ENCODE measurements at places on chromosomes 16 and 17. TPM values are rescaled to one million over a fixed set of nuclear protein-coding genes. Genes with fewer than 3 reads are reported as not detected.
A peak's percentile ranks its signal among the peaks of the same experiment; 100 is the strongest.

- peaks cover 29% of the 10 kb centered on the region for H3K4me1 ChIP-seq
- H3K27ac ChIP-seq, result peak overlapping the region; percentile 70
- no peaks in the 10 kb centered on the region for H3K36me3 ChIP-seq
- H3K4me3 ChIP-seq, result peak overlapping the region; percentile 81
These were observed 637 bp downstream of the PLCG2 start for GRCh38 chr16:81779536-81780320.

Gene SDR42E2
- total RNA-seq, result 0.08 TPM

DNA sequence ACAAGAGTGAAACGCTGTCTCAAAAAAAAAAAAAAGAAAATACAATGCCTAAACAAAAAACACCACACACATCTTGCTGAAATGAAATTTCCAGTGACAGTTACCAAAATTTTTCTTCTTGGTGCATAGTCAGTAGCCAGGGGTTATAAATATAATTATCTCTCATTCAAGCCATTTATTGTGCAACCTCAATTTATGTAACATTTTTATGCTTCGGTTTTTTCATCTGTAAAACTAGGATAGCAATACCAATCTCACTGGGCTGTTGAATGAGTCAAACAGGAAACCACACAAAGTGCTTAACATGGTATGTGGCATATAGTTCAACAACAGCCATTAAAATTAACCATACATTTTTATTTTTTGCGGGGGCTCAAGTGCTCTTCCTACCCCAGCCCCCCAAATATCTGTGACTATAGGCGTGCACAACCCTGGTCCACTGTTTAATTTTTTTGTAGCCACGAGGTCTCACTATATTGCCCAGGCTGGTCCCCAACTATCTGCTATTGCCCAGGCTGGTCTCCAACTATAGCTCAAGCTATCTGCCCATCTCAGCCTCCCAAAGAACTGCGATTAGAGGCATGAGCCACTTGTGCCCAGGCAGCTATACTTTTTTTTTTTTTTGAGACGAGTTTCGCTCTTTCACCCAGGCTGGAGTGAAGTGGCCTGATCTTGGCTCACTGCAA, 2.6 kb downstream of the COG4 start:
- H3K27me3 ChIP-seq, result no peaks in the 10 kb centered on the region
- H3K27ac ChIP-seq, result no peak overlapping the region
- no peak overlapping the region for H3K4me3 ChIP-seq
- DNase-seq, result no peak
- peaks cover 32% of the 10 kb centered on the region for H3K36me3 ChIP-seq

DNA sequence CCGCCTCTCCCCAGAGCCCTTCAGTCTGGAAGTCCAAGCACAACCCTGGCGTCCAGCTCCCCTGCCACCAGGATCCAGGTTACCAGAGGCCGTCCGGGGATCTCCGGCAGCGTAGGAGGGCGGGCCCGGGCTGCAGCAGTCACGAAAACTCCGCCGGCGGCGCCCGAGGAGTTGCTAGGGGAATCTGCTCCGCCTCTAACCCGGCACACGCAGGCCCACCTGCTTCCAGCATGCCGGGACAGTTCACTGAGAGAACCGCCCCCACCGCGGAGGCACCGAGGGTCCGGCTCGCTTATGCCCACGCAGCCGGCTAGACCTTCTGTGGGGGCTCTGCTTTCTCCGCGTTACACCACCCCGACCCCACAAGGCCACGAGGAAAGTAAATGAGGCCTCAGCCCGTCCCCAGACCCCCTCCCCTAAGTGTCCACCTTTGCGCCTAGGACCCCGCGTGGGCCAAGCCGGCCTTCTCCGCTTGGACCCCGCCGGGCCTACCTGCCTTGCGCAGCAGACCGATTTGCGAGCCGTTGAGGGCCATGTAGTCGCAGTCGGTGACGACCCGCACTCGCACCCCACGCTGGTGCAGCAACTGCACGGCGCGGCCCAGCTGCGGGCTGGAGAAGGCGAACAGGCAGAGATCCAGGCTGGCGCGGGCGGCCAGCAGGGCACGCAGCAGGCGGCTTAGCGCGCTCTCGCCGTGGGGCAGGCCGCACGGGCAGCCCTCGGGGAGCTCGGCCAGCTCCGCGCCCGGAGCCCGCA, 587 bp downstream of the PLD6 start:
- peaks cover 58% of the 10 kb centered on the region for H3K4me1 ChIP-seq
- H3K27ac ChIP-seq, result peak overlapping the region; percentile 87
- no peaks in the 10 kb centered on the region for H3K27me3 ChIP-seq
- no peaks in the 10 kb centered on the region for H3K36me3 ChIP-seq
- DNase-seq, result peak; percentile 55

DNA sequence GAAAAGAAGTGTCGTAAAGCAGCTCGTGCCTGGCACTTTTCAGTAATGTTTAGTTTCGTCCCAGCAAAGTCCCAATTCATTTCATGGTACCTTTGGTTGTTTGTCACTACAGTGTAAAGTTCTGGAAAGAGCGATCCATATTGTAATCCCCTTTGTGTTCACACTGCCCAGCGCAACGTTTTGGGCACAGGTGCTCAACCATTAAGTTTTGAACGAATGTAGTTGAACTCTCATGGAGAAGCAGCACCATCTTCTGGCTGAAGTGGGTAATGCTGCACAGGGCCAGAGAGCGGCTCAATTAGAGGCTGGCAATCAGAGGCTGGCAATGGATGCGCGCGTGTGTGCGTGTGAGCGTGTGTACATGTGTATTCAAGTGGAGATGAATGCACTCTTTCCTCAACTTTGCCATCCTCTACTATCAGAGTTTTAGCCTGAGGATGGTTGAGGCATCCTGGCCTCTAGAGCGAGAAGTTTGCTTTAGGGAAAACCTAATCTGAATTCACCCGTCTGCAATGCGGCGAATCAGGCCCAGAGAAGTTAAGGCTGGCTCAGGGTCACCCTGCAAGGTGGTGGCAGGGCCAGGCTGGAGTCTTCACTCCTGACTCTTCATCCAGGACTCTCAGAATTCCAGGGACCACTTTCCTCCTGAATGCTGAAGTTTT, 29.9 kb downstream of the DYNLL2 start:
- H3K4me1 ChIP-seq, result no peaks in the 10 kb centered on the region
- H3K27ac ChIP-seq, result no peak overlapping the region
- DNase-seq, result peak; percentile 70
- peaks cover 30% of the 10 kb centered on the region for H3K27me3 ChIP-seq
- H3K4me3 ChIP-seq, result no peak overlapping the region

GRCh38 chr17:8952191-8952590, 13.3 kb downstream of the PIK3R5 start:
- H3K27me3 ChIP-seq, result peaks cover 47% of the 10 kb centered on the region
- no peak overlapping the region for H3K4me3 ChIP-seq
- no peak for DNase-seq
- H3K27ac ChIP-seq, result no peak overlapping the region

Gene WNT9B
- total RNA-seq, result 0.85 TPM

Gene TP53TG3C
- total RNA-seq, result 0.58 TPM

GRCh38 chr17:59498530-59499307, 66.7 kb upstream of the DHX40 start:
- DNase-seq, result no peak
- no peaks in the 10 kb centered on the region for H3K27me3 ChIP-seq
- peaks cover 7% of the 10 kb centered on the region for H3K4me1 ChIP-seq
- H3K27ac ChIP-seq, result no peak overlapping the region
- H3K4me3 ChIP-seq, result no peak overlapping the region

DNA sequence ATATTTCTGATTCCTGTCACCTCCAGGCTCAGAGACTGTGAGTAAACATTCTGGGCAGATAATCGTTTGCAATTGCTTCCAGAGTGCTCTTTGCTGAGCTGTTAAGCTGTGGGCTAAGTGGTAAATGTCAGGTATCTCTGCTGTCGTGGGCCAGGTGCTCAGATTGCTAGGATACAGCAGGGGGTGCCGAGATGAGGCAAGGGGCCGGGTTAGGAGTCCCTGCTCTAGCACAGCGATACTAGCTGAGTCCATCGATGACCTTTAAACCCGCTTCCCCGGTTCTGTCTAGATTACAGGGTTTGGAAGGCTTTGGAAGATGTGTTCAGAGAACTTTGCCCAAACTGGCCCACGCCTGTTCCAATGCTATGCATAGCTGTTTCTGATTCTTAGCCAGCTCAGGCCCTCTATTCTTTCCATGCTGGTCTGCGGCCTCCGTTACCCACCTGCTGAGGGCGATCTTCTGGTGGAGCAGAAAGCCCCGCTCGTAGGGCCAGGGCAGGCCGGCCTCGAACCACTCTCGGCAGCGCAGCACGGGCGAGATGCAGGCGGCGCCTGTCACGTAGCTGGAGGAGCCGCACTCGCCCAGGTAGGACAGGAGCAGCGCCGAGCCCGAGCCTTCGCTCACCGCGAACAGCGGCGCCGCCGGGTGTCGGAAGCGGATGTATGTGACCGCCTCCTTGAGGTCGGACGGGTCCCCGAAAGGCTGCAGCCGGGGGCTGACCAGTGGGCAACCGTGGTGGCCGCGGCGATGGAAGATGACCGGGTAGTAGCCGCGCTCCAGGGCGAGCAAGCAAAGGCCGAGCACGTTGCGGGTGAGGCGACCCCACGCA, 979 bp downstream of the ABHD15 start:
- peak overlapping the region; percentile 77 for H3K4me3 ChIP-seq
- no peak for DNase-seq
- peak overlapping the region; percentile 92 for H3K27ac ChIP-seq
- H3K36me3 ChIP-seq, result peaks cover 12% of the 10 kb centered on the region
- H3K4me1 ChIP-seq, result peaks cover 75% of the 10 kb centered on the region

- H3K27me3 ChIP-seq, result no peaks in the 10 kb centered on the region
- no peak overlapping the region for H3K4me3 ChIP-seq
- peaks cover 24% of the 10 kb centered on the region for H3K4me1 ChIP-seq
- H3K27ac ChIP-seq, result no peak overlapping the region
These were observed 3.4 kb downstream of the DHX58 start for GRCh38 chr17:42109086-42109485.

GRCh38 chr17:17180141-17180603, 26.0 kb downstream of the PLD6 start:
- peaks cover 61% of the 10 kb centered on the region for H3K4me1 ChIP-seq
- peak; percentile 52 for DNase-seq
- peaks cover 86% of the 10 kb centered on the region for H3K36me3 ChIP-seq
- no peaks in the 10 kb centered on the region for H3K27me3 ChIP-seq

DNA sequence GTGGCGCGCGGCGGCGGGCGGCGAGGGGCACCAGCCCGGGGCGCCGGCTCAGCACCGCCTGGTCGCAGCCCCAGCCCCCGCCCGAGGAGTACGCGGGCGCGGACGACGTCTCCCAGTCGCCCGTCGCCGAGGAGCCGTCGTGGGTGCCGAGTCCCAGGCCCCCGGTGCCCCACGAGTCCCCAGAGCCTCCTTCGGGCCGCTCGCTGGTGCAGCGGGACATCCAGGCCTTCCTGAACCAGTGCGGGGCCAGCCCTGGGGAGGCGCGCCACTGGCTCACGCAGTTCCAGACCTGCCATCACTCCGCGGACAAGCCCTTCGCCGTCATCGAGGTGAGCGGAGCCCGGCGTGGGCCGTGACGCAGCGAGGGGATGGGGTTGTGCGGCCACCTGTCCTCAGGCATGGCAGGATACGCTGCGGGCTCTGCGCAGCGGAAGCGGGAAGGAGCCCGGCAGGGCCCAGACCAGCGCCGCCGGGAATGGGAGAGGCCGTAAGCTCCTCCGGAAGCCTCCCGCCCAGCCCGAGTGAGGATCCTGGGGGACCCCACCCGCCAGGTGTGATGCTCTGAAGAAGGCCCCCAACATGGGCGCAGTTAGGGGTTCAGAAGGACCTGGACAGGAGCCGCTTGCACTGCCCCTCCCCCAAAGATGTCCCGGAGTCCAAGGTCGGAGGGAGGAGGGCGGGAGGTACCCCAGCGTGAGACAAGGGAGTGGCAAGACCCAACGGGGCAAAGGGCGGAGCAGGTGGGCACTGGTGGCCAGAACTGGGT, 522 bp downstream of the NAGS start:
- H3K4me3 ChIP-seq, result peak overlapping the region; percentile 81
- H3K36me3 ChIP-seq, result peaks cover 4% of the 10 kb centered on the region
- DNase-seq, result no peak
- H3K4me1 ChIP-seq, result peaks cover 43% of the 10 kb centered on the region
- peaks cover 41% of the 10 kb centered on the region for H3K27me3 ChIP-seq

DNA sequence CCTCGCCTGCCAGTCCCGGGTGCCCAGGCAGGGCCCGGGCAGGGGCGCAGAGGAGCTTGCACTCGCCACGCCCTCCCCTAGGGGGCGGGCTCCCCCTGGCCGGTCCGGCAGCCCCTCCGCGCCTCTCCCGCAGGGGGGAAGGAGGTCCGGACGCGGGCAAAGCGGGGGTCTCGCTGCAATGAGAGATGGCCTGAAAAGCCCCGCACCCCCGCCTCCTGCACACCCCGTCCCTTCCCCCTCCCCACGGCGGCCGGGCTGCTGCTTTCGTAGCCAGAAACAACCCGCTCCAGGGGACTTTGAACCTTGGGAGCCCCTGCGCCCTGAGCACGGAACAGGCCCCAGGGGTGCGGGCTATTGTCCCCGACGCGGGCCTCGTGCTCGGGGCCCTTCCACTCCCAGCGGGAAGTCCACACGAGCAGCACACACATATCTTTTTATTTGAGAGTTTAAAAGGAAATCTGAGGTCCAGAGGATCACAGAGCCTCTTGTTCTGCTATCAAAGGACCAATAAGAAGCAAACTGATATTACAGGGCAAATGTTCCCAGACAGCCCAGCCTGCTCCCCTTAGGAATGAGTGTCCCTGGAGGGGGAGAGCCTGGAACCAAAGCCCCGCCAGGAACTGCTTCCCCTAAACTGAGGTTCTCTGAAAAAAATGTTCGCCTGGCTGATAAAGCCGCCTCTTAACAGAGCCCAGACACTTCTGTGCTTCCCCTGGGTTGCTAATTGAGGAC, 5.8 kb upstream of the CBX4 start:
- peaks cover 52% of the 10 kb centered on the region for H3K27me3 ChIP-seq
- H3K4me3 ChIP-seq, result peak overlapping the region; percentile 82
- peak; percentile 54 for DNase-seq
- H3K4me1 ChIP-seq, result peaks cover 57% of the 10 kb centered on the region
- H3K27ac ChIP-seq, result peak overlapping the region; percentile 80

GRCh38 chr16:61763991-61764390, 272.2 kb downstream of the CDH8 start:
- no peak overlapping the region for H3K27ac ChIP-seq
- H3K27me3 ChIP-seq, result no peaks in the 10 kb centered on the region
- no peaks in the 10 kb centered on the region for H3K4me1 ChIP-seq

Gene LHX1
- not detected for total RNA-seq

Gene TIMM22
- total RNA-seq, result 17.6 TPM

DNA sequence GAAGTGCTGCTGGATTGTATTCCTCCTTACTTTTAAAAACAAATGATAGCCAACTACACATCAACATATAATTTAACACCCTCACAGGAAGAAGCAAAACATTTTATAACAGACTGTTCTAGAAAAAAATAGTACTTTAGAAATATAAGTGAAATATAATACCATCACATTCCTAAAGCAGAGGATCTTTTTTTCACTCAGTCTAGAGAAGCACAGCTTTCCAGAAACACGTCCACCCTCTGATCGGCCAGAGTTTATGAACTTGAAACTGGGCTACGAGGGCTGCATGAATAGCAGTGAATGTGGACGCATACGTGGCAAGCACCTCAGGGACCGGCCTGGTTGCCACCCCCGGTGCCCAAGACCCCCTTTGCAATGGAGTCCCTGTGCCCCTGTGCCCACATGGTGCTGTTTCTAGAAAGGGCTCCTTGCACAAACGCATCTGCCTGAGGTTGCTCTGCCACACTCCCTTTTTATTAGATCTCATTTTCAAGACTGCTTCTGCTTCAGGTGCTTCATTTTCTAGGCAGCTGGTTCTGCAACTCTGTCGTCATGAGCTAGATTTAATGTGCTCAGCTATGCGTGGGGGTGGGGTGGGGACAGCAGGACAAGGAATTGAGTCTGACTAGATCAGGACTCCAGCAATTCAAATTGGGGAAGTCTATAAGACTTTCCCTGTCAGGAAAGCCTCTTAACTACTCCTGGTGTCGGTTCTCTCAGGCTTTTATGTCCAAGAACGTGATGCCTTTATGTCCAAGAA, 29.1 kb upstream of the ERN1 start:
- H3K4me3 ChIP-seq, result no peak overlapping the region
- no peak for DNase-seq
- H3K36me3 ChIP-seq, result peaks cover 12% of the 10 kb centered on the region
- peaks cover 76% of the 10 kb centered on the region for H3K4me1 ChIP-seq
- H3K27ac ChIP-seq, result peak overlapping the region; percentile 96

Gene HBA1
- 78.7 TPM for total RNA-seq

Measured in left ventricle myocardium inferior (tissue), 1 donor.